ENCODE measurements at places on chromosomes 7 and 10.

DNA sequence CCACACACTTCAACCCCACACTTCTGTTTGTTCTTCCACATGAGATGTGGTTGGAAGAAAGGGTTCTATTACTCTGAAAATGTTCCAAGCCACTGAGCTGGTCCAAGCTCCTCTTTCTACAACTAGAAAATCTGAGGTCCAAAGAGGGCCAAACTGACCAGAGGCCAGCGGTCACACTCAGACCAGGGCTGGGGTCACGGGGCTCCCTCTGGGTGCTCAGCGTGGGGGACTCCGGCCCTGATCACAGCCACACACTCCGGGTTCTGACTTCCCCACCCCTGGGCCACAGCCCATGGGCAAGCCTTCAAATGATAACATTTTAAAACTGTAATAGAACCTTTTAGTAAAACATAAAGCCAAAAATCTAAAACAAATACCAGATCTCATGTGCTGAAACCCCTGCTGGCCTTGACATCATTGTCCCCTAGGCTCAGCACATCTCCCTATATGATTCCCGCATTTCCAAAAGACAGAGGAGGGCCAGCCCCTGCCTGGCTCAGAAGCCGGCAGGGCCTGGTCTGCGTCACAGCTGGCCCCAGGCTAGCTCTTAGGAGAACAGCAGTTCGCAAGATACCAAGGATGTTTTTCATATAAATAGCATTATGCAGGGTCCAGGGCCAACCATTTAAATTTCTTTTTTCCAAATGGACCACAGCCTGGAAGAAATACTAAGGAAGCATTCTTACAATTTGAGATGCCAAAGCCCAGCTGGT is 3.3 kb downstream of the CRYGN start:
- DNase-seq = no peak

- no peak for DNase-seq
Observed at GRCh38 chr7:26959290-26959689, 94.9 kb upstream of the SKAP2 start.

- DNase-seq = no peak
Observed at GRCh38 chr7:153522261-153522660, 529.9 kb upstream of the DPP6 start.

- no peak for DNase-seq
Observed at GRCh38 chr7:36309716-36310115, 79.9 kb upstream of the ANLN start.

DNA sequence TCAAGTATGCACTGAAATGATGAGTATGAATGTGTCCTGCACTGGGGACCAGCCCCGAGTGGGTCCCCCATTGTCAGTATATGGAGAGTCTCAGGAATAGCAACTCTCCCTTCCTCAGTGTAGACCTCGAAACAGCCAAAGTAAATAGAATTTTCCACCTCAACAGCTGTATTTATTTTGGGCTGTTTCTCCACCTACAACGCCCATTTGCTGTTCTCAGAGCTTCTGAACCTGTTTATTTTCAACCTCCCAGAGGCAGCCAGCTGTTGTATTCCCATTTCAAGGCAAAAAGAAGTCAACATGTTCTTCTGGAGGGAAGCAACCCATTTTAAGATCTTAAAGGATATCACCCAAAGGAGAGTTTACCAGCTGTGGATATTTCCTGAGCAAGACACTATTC is 59.6 kb upstream of the BICC1 start:
- DNase-seq = no peak

DNA sequence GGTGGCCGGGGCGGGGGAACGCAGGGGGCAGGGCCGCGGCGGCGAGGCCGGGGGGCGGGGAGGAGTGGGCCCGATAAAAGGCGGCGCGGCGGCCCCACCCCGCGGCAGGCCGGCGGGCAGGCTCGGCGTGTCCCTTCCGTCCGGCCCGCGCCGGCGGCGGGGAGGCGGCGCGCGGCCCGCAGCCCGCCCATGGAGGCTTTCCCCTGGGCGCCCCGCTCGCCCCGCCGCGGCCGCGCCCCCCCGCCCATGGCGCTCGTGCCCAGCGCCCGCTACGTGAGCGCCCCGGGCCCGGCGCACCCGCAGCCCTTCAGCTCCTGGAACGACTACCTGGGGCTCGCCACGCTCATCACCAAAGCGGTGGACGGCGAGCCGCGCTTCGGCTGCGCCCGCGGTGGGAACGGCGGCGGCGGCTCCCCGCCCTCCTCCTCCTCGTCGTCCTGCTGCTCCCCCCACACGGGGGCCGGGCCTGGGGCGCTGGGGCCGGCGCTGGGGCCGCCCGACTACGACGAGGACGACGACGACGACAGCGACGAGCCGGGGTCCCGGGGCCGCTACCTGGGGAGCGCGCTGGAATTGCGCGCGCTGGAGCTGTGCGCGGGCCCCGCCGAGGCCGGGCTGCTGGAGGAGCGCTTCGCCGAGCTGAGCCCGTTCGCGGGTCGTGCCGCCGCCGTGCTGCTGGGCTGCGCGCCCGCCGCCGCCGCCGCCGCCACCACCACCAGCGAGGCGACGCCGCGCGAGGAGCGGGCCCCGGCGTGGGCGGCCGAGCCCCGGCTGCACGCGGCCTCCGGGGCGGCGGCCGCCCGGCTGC is at the start of gene NANOS1:
Gene NANOS1 (plus strand): TSS at position 102 of the 808 bp plus-strand sequence. CDS start 88 bp downstream, at position 190.
- peak; percentile 62 for DNase-seq

GRCh38 chr7:94028768-94029167 is 24.6 kb upstream of the BET1 start:
- peak; percentile 58 for DNase-seq

Data from OCI-M1 (cell line).